Pancreas (tissue), 10 donors: ENCODE measurements at places on chromosomes 1 and 21. TPM values are rescaled to one million over a fixed set of nuclear protein-coding genes. Genes with fewer than 3 reads are reported as not detected.

Gene SLC22A15
- 4.9 TPM for total RNA-seq

- no peaks in the 10 kb centered on the region for H3K27me3 ChIP-seq
- H3K27ac ChIP-seq: no peak overlapping the region
- no peaks in the 10 kb centered on the region for H3K4me1 ChIP-seq
- no peak for DNase-seq
- no peak overlapping the region for H3K4me3 ChIP-seq
Measured at GRCh38 chr1:209457401-209458125, 126.0 kb upstream of the CAMK1G start.

DNA sequence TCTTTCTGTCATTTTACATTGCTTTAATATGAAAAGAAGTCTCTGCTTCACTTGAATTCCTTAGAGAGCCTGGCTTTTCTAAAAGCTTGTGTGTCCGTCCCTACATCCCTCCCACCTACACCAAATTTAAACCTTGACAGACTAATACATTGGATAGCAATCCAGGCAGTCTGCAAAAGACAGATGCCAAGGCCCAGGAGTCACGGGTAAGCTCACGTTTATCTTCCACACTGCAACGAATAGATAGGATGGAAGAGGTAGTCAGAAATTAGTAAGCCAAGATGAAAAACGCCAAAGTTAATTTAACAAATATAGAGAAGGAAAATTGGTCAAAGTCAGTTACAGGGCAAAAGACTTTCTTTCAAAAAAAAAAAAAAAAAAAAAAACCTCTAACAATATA is 338.1 kb downstream of the SMYD3 start:
- no peaks in the 10 kb centered on the region for H3K4me1 ChIP-seq
- H3K27me3 ChIP-seq: no peaks in the 10 kb centered on the region
- no peak for DNase-seq

Gene SPRR3
- not detected for total RNA-seq

DNA sequence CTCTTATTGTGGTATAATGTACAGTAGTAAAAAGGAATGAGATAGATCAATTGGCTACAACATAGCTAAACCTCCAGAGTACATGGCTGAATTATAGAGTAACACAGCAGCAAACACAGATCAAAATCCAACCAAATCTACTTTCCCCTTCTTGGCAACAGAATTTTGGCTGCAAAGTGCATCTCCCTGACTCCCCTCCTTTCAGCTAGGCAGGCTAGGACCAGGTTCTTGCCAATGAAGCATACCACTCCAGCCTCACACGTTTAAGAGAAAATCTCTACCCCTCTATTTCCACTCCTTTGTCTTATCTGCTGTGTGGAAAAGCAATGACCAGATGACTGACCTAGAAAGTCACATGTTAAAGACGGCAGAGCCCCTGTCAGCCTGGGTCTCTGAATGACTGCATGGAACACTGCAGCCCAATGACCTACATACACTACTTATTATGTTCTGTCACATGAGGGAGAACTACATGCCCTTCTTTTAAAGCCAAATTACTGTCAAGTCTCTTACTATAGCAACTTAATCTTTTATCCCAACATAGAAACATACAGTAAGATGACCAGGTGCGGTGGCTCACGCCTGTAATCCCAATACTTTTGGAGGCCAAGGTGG is 99.1 kb downstream of the HLCS start:
- no peaks in the 10 kb centered on the region for H3K36me3 ChIP-seq
- H3K27me3 ChIP-seq: no peaks in the 10 kb centered on the region
- no peak for DNase-seq
- H3K4me1 ChIP-seq: no peaks in the 10 kb centered on the region
- no peak overlapping the region for H3K27ac ChIP-seq

Gene KPNA6
- 29.5 TPM for total RNA-seq

Gene CHI3L1
- 12.1 TPM for total RNA-seq

DNA sequence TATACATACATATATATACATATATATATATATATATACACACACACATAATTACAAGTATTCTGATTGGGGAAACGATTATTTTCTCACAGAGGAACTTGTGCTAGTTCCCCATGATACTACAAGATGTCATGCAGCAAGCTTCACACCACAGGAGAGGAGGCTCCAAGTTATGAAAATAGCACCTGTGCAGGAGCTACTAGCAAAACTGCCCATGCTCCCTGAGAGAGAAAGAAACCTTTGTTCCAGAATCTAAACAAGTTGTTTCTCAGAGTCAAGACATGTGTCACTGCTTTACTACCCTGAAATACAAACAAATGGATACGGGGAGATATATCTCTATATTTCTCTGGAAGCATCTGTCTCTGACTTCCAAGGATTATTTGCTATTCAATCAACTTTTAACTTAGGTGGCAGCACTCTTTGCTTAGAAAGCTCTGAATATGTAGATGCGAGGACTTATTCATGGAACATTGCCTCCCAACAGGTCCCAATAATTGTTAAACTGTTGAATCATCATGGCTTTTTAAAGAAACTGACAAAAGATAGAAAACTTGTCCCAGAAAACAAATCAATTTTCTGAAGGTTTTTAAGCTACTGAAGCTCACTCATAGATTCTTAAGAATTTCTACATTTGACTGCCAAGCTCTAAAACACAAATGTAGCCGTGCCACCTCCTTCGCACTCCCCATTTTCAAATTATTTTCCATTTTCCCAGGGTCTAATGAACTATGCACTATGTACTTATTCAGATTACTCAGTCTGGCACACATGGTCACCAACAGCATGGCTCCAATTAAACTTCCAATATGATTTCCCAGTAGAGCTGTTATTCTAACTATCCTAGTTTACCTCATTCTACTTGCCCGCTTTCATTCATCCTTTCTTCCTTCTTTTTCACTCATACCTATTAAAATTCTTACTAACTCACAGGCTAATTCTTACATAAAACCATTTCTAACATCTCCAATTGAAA is 929.1 kb downstream of the LTN1 start:
- no peaks in the 10 kb centered on the region for H3K27me3 ChIP-seq
- no peaks in the 10 kb centered on the region for H3K36me3 ChIP-seq
- no peak overlapping the region for H3K4me3 ChIP-seq
- no peaks in the 10 kb centered on the region for H3K4me1 ChIP-seq

DNA sequence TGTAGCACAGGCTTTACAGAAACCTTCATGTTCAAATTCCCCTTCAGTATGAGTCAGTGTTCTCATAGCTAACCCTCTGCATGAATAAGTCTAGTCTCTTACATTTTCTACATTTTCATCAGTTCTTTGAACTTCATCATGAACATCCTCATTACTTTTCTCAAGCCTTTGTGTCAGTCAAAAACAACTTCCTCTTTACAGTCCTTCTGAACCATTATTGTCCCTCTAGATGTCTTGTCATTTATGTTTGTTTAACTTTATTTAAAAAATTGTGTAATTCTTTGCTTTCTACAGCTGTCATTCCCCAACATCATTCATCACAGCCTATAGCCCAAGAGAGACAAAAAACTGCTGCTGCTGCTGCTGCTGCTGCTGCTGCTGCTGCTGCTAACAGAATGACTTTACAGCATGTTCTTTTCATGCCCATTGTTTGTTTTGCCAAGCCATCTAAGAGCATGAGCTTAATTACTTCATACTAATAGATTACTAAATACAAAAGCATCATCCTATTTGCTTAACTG is 133.1 kb downstream of the LRRC40 start:
- H3K27me3 ChIP-seq: no peaks in the 10 kb centered on the region
- DNase-seq: no peak
- H3K36me3 ChIP-seq: no peaks in the 10 kb centered on the region
- no peaks in the 10 kb centered on the region for H3K4me1 ChIP-seq
- H3K4me3 ChIP-seq: no peak overlapping the region

Gene SH2D1B
- total RNA-seq: not detected

GRCh38 chr21:25385341-25385740 is 221.9 kb downstream of the MRPL39 start:
- DNase-seq: no peak
- H3K27ac ChIP-seq: no peak overlapping the region
- H3K27me3 ChIP-seq: no peaks in the 10 kb centered on the region
- H3K4me1 ChIP-seq: no peaks in the 10 kb centered on the region

GRCh38 chr1:116434849-116435248 is 61.8 kb downstream of the ATP1A1 start:
- H3K4me3 ChIP-seq: no peak overlapping the region
- H3K4me1 ChIP-seq: no peaks in the 10 kb centered on the region
- no peak for DNase-seq
- no peaks in the 10 kb centered on the region for H3K36me3 ChIP-seq
- no peak overlapping the region for H3K27ac ChIP-seq
